ENCODE measurements at places on chromosomes 1 and 21.

DNA sequence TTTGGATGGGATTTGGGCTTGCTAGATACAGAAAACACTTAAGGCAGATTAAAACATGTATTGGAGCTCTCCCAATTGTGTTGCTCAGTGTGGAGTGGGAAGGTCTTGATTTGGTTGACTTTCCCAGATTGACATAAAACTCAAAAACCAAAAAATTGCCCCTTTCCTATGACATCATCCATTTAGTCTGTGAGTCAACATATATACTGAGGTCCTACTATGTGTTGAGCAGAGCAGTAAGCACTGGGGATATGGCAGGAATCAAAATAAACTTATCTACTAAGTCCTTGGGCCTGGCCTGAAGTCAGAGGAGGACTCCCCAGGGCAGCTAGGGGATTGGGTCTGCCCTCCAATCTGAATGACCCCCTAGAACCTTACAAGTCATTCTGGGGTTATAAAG, 61.0 kb downstream of the CHIA start:
- DNase-seq: no peak

DNA sequence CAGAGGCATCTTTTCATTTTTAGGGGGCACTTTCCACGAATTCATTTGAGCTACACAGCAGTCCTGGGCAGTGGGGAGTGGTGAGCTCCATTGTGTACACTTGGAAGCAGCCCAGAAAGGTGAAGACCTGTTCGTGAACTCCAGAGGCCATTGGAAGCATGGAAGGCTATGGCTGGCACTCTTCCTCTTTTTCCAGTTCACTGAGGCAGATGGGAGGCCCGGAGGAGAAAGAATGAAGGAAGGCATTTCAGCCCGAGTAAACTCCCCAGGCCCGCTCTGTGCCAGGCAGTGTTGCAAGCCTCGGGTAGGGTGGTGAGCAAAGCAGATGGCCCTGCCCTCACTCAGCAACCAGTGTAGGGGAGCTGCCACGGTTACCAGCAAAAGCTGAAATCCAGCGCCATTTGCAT, 673 bp upstream of the DHCR24 start:
- DNase-seq: no peak

DNA sequence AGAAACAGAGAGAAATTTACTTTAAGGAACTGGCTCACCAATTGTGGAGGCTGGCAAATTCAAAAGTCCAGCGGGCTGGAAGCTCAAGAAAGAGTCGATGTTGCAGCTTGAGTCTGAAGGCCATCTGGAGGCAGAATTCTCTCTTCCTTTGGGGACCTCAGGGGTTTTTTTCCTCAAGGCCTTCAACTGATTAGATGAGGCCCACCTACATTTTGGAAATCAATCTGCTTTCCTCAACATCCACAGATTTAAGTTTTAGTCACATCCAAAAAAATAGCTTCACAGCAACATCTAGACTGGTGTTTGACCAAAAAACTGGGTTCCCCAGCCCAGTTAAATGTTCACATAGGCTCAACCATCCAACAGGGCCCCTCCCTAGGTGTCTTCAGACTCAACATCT, 114.9 kb downstream of the SLC35F3 start:
- no peak for DNase-seq

DNA sequence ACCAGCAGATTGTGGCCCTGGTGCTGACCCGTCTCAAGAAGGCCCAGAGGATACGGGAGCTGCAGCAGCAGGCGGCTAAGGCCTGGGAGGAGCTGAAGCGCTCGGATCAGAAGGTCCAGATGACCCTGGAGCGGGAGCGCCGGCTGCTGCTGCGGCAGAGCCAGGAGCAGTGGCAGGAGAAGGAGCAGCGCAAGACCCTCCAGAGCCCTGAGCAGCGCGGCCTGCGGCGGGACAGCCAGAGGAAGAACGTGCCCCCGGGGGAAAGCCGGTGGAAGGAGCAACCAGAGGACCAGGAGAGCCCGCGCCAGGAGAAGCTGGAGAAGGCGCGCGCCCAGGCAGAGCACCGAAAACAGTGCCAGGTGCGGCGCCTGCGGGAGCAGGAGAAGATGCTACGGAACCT, 1.0 kb downstream of the CCDC185 start:
- DNase-seq: no peak

- DNase-seq: no peak
Observed at GRCh38 chr1:227372726-227373130, 54.4 kb upstream of the CDC42BPA start.

GRCh38 chr1:10613861-10614260, 139.1 kb downstream of the PEX14 start:
- no peak for DNase-seq

- no peak for DNase-seq
Observed at GRCh38 chr1:60055336-60055735, 18.2 kb downstream of the C1orf87 start.

DNA sequence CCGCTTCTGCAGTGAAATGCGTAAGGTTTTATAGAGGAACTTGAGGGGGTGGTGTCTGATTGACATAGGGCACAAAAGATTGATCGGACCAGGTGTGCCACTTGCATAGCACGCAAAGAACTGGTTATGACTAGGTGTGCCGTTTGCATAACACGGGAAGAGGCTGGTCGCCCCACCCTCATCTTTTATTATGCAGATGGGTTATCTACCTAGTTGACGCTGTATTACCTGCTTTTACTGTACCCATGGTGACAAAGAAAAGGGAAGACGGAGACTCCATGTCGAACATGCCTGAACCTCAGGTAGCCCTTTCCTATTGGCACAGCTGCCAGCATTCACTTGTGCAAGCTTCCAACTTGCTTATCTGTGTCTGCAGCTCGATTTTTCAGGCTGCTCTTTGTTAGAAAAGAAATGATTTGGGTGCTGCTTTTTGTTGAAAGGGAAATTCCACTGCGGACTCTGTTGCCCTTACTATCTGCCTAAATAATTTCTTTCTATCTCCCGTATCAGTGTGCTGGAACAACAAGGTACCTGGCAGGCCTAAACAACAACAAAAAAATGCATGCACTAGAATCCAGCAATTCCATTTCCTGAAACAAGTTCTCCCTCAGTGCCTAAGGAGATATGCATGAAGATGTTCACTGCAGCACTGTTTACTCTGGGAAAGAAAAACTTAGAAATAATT, 194.4 kb upstream of the KAZN start:
- DNase-seq: no peak

DNA sequence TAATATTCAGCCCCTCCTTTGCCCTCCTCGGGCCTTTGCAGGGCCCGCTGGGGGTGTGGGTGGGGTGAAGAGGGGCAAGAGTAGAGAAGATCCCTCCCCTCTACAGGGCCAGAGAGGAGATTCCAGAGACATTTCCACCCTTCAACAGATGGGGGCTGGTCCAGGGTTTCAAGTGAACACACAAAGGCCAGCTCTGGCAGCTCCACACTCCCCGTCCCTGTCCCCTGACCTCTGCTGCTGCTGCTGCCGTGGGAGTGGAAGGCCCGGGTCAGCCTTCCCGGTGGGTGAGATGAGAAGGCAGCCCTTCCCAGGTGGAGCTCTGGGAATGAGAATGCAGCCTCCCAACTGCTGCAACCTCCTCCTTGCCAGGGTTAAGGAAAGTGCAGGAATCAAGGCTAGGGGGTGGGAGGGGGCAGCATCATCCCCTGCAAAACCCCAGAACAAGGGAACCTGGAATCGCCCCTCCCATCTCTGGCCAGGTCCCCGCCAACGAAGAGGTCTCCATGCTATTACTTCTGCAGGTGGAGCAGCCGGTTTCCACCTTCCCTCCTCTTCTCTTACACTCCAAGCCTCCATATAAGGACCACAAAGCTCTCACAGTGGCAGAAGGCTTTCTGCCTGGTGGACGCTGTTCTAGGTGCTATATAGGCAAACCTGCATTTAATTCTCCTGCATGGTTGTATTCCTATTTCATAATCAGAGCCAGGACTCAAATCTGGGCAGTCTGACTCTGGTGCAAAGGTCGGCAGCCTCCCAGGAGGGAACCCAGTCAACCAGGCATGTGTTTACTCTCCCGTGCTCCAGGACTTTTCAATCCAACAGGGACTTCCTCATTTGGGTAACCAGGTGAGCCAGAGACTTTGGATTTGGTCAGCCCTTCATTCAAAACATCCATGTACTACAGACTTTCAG, 22.9 kb upstream of the ARHGEF10L start:
- no peak for DNase-seq

GRCh38 chr1:43446388-43446740, 7.4 kb downstream of the HYI start:
- DNase-seq: no peak

- no peak for DNase-seq
Observed at GRCh38 chr1:184388319-184388889, 1.6 kb downstream of the C1orf21 start.

DNA sequence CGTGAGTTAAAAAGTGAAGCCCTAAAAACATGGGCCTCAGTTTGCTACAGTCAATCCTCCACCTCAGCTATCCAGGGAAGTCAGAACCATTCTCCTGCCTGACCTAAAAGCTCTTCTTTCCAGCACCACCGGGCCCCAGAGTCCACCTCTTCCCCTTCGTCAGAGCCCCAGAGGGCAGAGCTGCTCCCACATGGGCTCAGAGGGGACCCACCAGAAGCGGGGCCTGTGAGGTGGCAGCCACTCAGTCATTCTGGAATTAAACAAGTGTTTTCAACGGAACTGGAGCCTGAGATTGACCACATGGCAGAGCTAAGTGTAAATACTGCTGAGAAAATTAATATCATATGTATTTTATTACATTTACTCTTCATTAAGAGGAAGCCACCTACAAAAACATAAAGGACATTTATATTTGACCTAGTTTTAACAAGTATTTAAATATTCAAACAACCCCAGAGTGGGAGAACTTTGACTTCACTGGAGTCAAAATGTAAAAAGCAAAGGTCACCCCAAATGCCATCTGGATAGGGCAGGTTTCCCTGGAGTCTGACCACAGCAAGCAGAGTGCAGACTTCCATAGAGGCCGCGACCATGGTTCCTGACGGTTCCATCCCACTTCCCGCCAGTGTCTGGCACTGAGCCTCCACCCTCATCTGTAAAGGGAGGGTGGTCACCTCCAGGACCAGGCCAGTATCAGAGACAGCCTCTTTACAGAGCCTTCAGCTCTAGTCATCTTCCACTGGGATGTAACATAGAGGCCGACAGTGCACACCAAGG, 1.8 kb downstream of the SUMO3 start:
- no peak for DNase-seq

DNA sequence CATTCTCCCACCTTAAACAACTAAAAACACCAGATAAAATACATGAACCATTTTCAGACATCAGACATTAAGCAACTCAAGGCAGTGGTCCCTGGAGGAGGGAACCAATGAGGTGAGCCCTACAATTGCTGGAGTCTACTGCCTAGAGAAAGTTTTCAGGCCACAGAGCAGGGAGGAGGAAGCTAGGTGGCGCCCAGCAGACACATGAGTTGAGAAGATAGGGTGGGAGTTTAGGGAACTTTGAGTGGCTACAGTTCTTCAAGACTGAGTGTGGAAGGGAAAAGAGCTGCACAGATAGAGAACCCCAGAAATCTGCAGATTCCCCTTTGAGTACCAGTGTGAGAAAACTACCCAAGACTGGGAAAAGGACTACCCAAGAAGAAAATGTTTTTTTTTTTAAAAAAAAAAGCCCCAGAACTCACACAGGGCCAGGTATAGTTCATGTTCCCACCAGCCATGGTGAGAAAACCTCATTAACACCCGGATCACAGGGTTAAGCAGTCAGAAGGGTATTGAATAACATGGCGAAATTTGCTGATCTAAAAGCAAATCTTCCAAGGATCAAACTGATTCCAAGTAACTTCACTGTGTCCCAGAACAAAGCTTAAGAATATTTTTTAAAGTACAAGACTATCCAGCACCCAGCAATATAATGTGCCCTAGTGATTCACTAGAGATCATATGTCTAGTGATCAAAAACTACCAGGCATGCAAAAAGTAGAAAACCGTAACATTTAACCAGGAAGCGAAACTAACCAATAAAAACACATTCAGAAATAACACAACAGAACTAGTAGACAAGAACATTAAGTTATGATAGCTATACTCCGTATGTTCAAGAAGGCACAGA, 12.0 kb downstream of the ALDH9A1 start:
- DNase-seq: no peak

DNA sequence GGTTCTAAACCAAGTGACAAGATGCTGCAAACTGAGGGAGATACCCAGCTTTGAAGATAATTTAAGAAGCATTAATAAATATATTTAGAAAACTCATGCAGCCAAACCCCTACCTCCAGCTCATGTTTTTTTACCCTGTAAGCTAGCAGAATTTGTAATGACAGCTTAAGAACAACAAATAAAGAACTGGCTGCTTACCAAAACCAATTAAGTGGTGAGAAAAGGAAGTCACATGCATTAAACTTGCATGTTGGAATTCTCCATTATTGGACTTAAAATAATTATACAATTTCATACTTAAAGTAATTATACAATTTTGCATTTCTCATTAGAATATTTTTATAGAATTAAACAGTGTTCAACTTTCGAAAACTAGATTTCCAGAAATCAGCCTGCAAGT, 75.6 kb upstream of the CNIH3 start:
- DNase-seq: no peak

GRCh38 chr1:159853417-159854115, 8.9 kb downstream of the VSIG8 start:
- DNase-seq: no peak

GRCh38 chr1:20883766-20884165, 96.7 kb upstream of the HP1BP3 start:
- DNase-seq: no peak

GRCh38 chr1:157466011-157466410, 86.3 kb downstream of the FCRL5 start:
- DNase-seq: no peak

DNA sequence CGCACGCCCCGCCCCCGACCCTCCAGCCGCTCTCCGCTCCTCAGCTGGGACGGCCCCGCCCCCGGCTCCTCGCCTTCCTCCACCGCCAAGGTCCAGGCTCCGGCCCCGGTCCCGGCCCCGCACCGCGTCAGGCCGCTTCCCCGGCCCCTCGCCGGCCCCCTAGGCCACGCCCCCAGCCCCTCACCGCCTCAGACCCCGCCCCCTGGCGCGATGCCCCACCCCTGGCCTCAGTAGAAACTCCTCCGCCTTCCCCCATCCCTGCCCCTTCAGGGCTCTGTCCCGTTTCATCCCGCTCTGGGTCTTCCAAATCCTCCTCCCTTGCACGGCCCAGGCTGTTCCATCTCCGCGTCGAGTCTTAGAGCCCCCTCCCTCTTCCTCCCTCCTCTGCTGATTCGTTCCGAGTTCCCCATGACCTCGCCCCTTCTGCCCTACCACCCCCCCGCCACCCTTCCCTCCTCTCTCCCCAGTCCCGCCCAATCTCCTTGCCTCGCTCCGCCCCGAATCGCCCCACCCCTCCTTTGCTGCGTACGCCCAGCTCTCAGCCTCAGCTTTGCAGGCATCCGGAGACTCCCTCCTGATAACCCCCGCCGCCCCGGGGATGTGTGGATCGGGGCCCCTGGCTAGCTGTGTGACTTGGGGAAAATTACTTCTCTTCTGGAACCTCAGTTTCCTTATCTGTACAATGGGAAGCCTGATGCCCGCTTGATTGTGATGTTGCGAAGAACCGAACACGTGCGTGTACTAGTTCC, 448 bp upstream of the ASAP3 start:
- peak; percentile 88 for DNase-seq

DNA sequence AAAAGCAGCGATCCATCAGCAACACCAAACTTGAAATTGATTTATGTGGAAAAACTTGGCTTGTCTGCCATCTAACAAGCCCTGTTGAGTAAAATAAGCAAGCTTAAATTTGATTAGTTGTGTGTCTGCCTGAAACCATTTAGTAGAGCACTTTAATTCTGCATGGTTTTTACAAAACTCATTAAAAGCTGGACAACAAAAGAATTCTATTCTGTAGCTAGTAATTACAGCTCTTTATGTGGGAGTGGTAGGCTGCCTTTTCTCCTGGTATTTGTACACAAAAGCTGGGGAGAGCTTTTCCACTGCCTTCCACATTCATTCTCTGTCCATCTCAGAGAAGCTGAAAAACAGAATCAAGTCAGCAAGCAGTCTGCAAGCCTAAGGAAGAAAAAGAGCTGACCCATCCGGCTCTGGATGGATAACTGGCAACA, 1.7 kb downstream of the ETS2 start:
- DNase-seq: no peak

All from effector memory CD4-positive, alpha-beta T cell (primary cell).